ENCODE measurements at places on chromosomes 6 and 20. TPM values are rescaled to one million over a fixed set of nuclear protein-coding genes. Genes with fewer than 3 reads are reported as not detected.

- H3K4me1 ChIP-seq: no peaks in the 10 kb centered on the region
- H3K4me3 ChIP-seq: no peak overlapping the region
- peaks cover 32% of the 10 kb centered on the region for H3K36me3 ChIP-seq
- H3K27ac ChIP-seq: no peak overlapping the region
- no peak for DNase-seq
Observed at GRCh38 chr6:96542702-96543101, 20.2 kb upstream of the FHL5 start.

Gene CCDC170
- not detected for total RNA-seq

DNA sequence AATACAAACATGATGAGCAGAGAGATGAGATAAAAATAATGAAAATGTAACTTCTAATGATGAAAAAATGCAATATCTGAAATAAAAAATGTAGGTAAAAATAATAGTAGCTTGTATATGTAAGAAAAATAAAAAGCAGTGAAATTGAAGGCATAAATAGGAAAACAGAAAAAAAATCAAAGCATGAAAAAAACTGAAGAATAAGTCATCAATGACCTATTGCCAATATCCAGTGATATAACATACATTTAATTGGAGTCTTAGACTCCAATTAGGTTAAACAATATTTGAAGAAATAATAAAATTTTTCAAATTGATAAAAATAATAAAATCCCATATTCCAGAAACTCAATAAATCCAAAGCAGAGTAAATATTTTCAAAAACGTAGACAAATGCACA lies 114.0 kb upstream of the HDGFL1 start:
- no peaks in the 10 kb centered on the region for H3K27me3 ChIP-seq
- H3K36me3 ChIP-seq: no peaks in the 10 kb centered on the region
- H3K27ac ChIP-seq: no peak overlapping the region
- H3K4me3 ChIP-seq: no peak overlapping the region

DNA sequence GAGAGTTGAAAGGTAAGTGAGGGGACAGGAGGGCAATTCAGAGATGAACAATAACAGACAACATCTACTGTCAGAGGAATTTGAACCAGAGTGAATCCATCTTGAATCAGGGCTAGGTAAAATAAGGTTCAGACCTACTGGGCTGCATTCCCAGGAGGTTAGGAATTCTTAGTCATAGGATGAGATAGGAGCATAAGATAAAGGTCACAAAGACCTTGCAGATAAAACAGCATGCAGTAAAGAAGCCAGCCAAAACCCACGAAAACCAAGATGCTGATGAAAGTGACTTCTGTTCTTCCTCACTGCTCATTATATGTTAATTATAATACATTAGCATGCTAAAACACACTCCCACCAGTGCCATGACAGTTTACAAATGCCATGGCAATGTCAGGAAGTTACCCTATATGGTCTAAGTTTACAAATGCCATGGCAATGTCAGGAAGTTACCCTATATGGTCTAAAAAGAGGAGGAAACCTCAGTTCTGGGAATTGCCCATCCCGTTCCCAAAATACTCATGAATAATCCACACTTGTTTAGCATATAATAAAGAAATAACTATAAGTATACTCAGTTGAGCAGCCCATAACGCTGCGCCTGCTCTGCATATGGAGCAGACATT lies 248.5 kb downstream of the HAO1 start:
- no peaks in the 10 kb centered on the region for H3K36me3 ChIP-seq
- DNase-seq: no peak
- H3K4me1 ChIP-seq: no peaks in the 10 kb centered on the region
- no peaks in the 10 kb centered on the region for H3K27me3 ChIP-seq

Gene F13A1
- not detected for total RNA-seq

Gene CFB
- 0.43 TPM for total RNA-seq

GRCh38 chr6:140956571-140957369 lies 1176.0 kb upstream of the GJE1 start:
- no peaks in the 10 kb centered on the region for H3K27me3 ChIP-seq
- no peaks in the 10 kb centered on the region for H3K4me1 ChIP-seq
- no peak overlapping the region for H3K27ac ChIP-seq

DNA sequence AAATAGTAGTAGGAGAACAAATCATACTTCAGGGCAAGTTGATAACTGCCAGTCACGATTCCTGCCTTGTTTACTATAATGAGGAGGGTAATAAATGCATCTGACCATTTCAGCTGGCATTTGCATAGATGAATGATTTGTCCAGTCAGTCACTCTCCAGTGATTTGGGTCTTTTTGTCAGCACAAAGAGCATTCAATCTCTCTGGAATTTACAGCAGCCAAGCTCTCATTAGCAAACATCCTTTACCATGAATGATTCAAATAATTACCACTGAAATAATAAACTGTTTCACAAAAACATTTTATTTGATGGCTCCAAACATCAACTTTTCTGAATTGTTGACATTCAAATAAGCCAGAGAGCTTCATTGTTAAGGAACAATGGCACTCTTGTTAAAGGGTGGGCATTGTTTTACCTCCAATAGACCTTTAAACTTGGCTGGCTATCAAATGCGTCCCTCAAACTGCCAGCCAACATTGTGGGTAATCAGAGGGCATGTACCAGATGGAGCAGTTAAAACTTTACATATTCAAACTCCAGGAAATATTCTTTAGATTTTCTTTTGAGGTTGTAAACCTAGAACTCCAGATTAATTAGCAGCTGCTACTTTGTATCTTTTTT lies 30.0 kb upstream of the FBXL4 start:
- no peak for DNase-seq
- H3K4me1 ChIP-seq: no peaks in the 10 kb centered on the region
- H3K4me3 ChIP-seq: no peak overlapping the region
- H3K27me3 ChIP-seq: peaks cover 5% of the 10 kb centered on the region

All from activated CD8-positive, alpha-beta T cell treated with anti-CD3 and anti-CD28 coated beads for 36 hours (primary cell).